ENCODE measurements at places on chromosomes 5 and 9.
A peak's percentile ranks its signal among the peaks of the same experiment; 100 is the strongest.

- DNase-seq, result no peak
These were observed 9.6 kb upstream of the NDFIP1 start for GRCh38 chr5:142098931-142099330.

GRCh38 chr5:92519811-92520632 is 1061.0 kb downstream of the NR2F1-AS1 start:
- DNase-seq, result no peak

- DNase-seq, result no peak
These were observed 13.1 kb upstream of the SERINC5 start for GRCh38 chr5:80268916-80269315.

DNA sequence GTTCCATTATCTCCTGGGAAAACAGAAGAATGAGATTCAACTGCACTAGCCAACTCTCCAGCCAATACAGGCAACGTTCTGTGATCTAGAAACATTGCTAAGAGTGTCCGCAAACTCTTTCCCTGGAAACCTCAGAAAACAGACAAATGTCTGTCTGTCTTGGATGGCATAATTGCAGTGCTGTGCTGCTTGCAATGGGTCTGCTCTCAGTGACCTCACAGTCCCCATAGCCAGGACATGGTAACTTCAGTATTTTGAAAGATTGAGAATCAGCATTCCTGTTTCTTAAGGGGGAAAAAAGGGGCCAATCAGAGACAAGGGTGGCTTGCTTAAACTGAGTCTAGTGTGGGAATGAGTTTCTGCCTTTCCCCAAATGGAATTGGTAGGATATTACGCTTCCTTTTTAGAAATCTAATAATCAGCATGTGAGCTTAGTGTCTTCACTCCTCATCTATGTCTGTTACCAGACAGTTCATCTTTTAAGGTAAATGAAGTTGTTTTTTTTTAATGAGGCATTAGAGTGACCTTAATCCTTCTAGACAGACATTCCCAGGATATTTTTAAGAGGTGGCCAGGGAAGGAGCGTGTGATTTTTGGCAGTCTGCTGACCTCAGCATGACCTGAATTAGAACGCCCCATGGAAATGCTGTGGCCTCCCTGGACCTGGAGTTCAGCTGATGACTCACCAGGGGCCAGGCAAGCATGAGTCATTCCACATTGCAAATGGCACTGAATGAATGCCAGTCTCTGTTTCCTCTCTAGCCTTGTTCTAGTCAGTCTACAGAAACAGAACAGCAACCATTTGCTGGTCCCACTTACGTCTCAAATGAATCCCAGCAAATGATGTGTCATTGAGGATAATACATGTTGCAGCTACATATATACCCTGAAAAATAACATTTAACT is 210.2 kb upstream of the ACTBL2 start:
- DNase-seq, result peak; percentile 92

DNA sequence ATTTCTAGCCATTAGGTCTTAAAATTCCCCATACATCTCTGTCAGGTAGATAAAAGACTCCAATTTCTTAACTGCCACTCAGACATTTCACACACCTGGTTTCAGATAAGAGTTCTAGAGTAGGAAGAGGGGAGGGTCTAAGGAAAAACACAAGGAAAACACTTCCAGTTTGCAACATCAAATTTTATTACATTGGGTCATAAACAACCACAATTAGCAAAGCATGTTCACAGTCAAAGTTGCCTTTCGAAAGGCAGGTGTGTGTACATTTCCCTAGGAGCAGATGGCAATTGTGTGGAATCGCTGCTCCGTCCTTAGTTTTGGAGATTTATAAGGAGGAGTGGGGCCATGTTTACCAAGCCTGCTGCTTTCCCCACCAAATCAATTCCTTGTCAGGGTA is 120.8 kb downstream of the DMRT2 start:
- no peak for DNase-seq

- no peak for DNase-seq
These were observed 23.9 kb downstream of the SLC46A2 start for GRCh38 chr9:112866662-112867274.

DNA sequence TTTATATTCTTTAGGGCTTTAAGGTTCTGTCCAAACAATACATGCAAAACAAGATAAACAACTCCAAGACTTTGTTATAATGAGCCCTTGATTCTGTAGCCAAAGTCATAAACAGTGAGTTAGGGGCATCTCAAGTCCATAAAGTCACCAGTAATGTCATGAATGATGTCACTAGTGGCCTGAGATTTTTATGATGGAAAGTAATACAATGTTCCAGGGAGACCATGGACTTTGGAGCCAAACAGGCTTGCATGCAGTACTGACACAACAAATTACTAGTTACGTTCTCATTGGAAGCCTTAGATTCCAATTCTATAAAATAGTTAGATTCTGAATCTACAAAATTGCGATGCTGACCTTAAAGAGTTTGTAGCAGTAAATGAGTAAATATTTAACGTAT is 280.0 kb downstream of the HINT1 start:
- DNase-seq, result peak; percentile 21

DNA sequence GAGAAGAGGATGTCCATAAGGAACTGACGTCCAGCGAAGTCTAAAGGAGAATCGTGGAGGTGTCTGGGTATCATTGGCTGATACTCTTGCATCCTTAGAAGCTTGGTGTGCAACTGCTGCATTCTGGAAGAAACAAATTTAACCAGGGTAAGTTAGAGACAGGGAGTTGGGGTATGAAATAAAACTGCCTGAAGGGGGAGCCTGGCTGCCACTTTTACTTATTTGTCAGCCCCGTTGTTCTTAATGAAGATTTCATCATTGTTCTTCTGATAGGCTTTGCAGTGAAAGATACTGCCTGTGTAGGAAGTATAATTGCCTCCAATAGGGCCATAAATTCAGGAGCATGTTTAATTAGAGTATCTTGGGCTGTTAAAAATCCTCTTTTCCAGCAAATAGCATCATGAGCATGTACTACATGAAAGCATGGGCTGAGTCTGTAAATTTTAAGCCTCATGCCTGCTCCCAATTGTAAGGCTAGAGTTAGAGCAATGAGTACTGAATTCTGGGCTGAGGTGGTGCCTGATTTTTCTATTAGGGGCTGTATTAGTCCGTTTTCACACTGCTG is 1264.5 kb upstream of the ACO1 start:
- DNase-seq, result peak; percentile 19

DNA sequence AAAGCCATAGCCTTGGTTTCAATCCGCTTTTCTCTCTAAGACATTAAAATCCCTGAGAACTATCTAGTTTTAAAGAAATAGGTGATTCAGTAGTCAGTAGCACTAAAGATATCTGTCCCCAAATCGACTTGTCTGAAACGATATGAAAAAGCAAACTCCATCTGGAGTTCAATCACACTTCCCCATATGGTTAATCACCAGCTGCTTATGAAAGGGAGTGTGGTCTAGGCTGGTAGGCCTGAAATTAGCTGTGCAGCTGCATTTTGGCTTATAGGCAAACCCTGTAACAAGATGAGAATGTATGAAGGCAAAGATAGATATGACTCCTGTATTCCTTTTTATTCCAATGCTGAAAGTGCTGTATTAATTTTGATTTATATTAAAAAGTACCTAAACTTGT is 65.9 kb downstream of the DMRTA1 start:
- no peak for DNase-seq

DNA sequence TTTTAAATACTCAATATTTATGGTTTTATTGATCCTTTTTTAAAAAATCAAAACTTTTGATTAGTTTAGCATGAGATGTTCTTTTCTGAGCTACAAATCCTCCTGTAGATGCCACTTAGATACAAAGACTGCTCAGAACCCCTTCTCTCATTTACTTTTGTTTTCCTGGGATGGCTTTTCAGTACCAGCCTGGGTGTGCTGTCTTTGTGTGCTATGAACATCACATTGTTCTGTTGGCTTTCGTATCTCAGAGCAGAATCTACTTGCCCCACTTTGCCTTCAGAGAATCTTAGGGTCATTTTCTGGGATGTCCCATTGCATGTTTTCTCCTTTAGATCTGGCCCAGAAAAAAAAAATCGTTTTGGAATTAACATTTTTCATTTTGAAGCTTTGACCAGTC is 85.9 kb downstream of the RASGRF2 start:
- no peak for DNase-seq

- DNase-seq, result no peak
These were observed 10.9 kb downstream of the CIZ1 start for GRCh38 chr9:128180447-128180846.

DNA sequence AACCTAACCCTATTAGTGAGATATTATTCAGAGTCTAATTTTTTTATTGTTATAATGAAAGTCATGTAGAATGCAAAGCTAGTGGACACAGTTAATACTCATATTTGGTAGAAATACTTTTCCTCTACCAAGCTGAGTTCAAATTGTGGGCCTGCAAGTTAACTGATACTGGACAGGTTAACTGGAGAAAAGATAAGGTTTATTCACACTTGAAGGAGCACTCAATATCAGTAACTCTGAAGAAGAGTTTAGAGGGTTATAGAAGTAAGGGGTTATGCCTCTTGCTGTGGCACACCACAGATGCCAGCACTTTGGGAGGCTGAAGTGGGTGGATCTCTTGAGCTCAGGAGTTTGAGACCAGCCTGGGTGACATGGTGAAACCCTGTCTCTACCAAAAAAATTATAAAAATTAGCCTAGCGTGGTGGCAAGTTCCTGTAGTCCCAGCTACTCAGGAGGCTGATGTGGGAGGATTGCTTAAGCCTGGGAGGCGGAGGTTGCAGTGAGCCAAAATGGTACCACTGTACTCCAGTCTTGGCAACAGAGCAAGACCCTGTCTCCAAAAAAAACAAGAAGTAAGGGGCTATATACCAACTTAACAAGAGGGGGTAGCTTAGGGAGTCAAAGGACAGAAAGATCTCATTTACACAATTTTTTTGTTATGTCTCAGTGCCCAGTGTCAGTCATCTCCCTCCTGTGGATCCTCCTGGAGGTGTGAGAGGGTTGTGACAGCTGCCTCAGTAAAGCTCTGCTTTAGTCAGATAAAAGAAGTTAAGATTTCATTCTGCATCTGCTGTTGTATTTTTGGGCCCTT is 121.2 kb upstream of the GRHPR start:
- no peak for DNase-seq

DNA sequence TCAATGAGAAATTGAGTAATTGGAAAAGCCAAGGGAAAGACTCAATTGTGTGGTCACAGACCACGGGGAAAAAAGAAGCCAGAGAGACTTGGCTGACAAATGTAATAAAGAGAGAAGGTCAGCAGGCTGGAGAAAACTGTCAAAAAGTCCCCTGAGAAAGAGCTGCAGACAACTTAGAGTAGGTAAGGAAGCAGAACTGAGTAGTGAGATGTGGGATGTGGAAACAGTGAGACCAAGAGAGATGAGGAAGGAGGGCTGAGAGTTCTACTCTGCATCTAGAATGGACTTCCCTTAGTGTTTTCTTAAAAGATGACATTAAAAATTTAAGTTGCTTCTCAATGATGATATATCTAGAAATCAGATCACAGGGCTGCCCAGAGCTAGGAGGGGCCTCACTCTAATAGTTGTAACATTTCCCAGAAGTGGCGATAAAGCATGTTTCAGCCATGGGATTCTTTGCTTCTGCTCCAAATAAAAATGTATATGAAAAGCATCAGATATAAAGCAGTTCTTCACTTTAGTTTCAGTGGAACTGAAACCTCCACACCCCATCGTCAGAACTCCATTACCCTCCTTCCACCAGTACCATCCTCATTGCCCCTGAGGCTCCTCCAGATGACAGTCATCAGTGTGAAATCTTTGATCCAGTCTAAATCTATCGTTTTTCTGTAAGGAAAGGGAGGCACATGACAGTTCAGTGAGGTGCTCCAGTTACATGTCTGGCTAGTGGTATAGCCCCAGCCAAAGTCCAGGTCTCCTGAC is 80.6 kb downstream of the SPEF2 start:
- DNase-seq, result no peak

GRCh38 chr5:171640480-171640879 is 145.1 kb upstream of the SMIM23 start:
- no peak for DNase-seq

DNA sequence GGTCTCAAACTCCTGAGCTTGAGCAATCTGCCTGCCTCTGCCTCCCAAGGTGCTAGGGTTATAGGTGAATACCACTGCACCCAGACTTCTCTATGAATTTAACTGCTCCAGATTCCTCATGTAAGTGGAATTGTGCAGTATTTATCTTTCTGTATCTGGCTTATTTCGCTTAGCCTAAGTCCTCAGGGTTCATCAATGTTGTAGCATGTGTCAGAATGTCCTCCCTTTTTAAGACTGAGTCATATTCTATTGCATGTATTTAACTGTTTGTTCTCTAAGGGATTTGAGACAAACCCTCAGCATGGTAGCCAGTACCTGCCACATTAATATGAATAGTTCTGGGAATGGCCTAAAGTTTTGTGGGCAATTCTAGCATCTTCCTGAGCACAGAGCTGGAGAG is 53.9 kb upstream of the TUT7 start:
- DNase-seq, result no peak

DNA sequence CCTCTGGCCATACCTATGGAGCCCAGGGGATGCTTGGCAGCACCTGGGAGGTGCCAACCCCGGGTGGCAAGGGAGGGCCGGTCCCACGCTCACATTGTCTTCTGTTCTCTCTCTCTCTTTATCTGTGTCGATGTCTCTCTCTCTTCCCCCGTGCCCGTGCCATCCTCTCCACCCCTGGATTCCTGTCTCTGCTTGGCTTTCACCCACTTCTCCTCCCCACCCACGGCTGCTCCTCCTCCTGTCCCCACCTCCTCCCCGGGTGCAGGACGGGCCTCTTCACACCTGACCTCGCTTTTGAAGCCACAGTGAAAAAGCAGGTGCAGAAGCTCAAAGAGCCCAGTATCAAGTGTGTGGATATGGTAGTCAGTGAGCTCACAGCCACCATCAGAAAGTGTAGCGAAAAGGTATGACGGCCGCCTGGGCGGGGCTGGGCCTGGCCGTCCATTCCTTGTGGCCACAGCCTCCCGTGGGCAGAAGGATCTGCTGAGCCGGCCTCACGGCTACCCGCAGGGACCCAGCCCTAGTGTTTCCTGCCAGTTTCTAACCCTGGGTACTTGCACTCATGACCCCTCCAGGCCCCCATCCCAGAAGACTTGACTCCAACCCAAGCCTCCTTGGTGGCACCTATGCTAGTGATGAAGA is 22.7 kb downstream of the DNM1 start:
- DNase-seq, result no peak

- DNase-seq, result no peak
These were observed 70.1 kb downstream of the KIAA1958 start for GRCh38 chr9:112556497-112557442.

- no peak for DNase-seq
These were observed 63.4 kb downstream of the RAPGEF1 start for GRCh38 chr9:131676431-131676972.

DNA sequence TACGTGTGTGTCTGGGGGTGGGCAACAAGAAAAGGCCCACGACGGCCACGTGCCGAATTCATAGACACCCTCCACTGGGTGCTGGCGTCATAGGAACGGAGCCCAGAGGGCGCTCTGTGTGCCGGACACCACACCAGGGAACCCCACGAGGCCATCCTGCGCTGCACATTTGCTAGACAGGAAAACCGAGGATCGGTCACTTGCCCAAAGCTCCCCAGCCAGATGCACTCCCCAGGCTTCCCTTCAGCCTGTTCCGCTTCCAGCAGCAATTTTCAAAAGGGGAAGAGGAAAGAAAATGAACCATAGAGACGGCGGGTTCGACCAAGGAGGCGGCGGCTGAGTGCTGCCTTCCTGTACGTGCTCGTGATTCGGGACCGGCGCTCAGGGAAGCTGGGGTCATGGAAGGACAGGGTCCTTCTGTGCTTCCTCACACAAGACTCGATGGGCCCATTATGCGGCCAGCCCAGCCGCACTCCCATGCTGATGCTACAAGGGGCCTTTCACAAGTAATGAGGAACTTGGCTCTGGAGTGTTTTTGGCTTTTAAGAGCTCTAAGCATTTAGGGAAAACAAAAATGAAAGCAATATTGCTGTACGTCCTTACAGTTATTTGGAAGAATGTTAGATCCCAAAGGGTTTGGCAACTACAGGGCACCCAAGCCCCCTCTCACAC is 124.6 kb upstream of the SARDH start:
- DNase-seq, result no peak

Measured in HepG2 (cell line).